ENCODE measurements at places on chromosomes 11 and 22.

GRCh38 chr11:123700772-123701171 lies 40.7 kb downstream of the ZNF202 start:
- no peak for DNase-seq

DNA sequence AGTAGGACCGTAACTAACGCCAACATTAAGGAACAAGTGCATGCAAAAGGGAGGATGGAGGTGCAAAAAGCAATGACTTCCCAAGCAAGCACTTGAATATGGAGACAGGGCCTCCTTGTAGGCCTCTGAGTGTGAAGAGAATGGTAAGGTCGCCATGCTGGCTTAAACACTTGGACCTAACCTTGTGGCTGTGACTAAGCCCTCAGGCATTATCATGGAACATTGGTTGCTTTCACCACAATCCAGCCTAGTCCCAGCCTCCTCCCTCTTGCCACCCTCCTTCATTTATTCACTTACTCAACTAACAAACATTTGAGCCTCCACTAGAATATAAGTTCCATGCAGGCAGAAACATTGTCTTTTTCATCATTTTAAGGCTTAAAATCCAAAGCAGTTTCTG lies 11.9 kb upstream of the SYTL2 start:
- DNase-seq = no peak

GRCh38 chr11:2459016-2459725 lies 14.4 kb downstream of the KCNQ1 start:
- DNase-seq = no peak

DNA sequence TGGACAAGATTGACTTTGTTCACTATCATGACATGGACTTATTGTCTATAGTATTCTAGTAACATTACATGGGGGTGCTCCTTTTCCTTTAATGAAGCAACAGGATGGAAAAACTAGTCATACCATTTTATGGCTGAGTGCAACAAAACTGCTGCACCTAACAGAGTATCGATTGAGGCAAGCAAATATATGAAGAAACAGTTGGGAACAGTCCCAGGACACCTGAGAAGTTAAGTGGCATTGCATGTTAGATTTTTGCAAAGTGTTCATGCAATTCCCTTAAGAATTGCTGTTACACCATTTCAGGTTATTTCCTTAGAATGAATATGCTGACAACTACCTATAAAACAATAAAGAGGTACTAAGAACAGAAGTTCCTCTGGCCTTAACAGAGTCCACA lies 541.5 kb upstream of the ANO3 start:
- DNase-seq = no peak

GRCh38 chr22:17639247-17639741 lies 737 bp downstream of the BCL2L13 start:
- peak; percentile 22 for DNase-seq

GRCh38 chr11:46006418-46007070 lies 84.1 kb downstream of the LARGE2 start:
- peak; percentile 15 for DNase-seq

DNA sequence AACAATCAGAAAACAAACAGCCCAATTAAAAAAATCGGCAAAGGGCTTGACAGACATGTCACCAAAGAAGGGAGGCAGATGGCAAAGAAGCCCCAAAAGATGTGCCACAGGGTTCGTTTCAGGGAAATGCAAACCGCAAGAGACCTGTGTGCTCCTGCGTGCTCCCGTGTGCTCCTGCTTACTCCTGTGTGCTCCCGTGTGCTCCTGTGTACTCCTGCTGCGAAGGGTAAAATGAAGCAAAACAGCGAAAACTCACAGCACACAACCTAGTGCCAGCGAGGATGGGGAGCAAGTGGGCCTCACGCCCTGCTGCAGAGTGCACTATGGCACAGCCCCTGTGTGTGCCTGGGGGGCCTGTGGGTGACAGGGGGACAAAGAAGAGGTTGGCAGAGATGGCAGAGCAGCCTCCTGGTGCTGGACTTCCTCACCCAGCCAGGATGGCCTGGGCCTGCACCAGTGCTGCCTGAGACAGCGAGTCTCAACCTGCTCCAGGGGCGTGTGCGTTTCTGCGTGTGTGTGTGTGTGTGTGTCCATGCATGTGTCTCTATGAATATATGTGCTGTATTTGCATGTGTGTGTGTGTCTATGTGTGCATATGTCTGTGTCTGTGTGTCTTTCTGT lies 14.0 kb downstream of the ASCL2 start:
- no peak for DNase-seq

- DNase-seq = no peak
Measured at GRCh38 chr11:32464078-32464477, 28.7 kb upstream of the WT1 start.

GRCh38 chr11:7635137-7635536 lies 38.2 kb downstream of the CYB5R2 start:
- no peak for DNase-seq

- DNase-seq = no peak
Measured at GRCh38 chr11:102753267-102753666, 27.2 kb downstream of the MMP10 start.

GRCh38 chr11:116500026-116500946 lies 272.5 kb downstream of the BUD13 start:
- no peak for DNase-seq

GRCh38 chr11:35077709-35078469 lies 61.1 kb upstream of the CD44 start:
- DNase-seq = peak; percentile 54

GRCh38 chr11:96579656-96580055 lies 189.8 kb downstream of the JRKL start:
- DNase-seq = no peak

DNA sequence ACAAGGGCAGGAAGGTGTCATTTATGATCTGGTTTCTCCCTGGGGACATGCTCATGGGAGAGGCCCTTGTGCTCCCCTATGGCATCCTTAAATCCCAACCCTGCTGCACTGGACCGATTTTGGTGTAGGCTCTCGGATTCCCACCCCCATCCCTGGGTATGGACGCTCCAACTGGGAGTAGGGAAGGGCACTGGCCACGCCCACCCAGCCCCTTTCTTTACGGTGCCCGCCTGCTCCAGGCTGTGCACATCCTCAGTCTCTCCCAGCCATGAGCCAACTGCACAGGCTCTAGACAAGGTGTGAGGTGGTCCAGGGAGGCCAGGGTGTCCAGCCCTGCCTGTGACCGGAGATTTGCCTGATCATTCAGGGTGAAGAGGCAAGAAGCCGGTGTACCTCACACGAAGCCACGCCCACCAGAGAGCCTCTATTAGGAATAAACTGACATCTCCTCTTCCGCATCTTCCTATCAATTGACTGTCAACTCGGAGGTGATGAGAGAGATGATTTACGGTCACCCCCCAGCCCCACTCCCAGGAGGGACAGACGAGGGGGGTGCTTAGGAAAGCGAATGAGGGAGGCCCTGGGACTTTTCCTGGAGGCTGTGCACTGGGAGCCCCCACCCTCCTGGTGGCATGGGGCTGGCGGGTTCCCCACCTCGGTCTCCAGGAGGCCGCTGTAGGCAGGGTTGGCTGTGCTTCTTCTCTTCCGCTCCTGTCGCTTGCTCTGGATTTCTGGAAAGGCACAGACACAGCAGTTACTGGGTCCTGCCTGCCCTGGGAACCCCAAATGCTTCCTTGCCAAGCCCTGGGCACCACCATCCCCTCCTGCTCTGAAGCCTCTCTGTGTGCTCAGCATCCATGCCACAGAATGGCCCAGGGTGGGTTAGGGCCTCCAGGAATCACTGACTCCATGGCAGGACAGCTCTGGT lies 116.7 kb downstream of the PHF21B start:
- DNase-seq = no peak

DNA sequence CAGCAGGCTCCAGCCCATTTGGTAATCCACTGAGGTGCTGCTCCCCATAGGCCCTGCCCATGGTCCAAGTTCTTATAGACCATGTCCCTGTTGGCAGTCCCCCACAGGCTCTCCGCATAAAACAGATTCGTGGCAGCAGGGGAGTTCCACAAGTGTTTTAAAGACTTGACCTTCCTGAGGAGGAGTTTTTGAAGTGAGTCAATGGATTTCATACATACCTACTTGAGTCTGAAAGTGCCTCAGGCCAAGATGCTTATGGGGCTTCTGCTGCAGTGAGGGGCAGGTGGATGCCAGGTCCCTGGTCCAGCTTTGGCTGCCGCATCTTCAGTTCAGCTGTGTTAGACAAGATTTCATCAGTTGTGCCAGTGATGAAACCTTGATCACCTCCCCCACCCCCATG lies 43.3 kb downstream of the CABIN1 start:
- no peak for DNase-seq

GRCh38 chr11:59201353-59201752 lies 11.4 kb downstream of the MPEG1 start:
- DNase-seq = no peak

DNA sequence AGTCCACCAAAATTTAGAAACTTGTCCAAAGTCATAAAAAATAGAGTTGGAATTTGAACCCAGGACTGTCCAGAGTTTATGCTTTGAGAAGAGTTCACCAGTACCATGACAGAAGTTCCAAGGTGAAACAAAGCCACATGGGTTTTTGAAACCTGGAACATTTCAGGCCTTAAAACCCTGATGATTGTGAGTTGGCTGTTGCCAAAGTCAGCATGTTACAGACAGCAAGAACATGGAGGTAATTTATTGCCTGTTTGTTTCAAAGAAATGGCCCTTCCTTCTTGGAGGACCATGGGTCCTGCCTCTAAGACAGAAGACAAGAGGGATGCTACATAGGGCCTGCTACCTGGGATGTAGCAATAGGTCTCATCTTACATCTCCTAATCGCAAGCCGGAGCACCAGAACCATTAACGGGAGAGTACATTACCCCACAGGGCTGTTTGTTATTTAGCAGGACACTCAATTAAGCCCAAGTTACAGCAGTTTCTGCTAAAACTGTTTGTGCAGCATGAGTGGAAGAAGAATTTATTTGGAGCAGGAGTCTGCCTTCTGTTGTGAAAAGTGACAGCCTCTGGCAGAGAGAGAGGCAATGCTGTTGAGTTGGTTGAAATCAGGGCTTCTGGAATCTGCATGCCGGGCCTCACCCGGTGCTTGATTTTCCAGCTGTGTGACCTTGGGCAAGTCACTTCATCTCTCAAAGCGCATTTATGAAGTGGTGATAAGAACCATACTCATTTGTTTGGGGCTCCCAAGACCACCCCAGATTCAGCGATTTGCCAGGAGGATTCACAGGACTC lies 136.2 kb downstream of the LDLRAD3 start:
- DNase-seq = no peak

GRCh38 chr22:46573781-46574437 lies 36.5 kb upstream of the CELSR1 start:
- no peak for DNase-seq

GRCh38 chr11:117851106-117851505 lies 25.4 kb downstream of the FXYD6 start:
- DNase-seq = no peak

- no peak for DNase-seq
Measured at GRCh38 chr11:4677948-4678347, 19.7 kb downstream of the OR51E2 start.

GRCh38 chr11:68337399-68337835 lies 25.0 kb downstream of the LRP5 start:
- DNase-seq = peak; percentile 9

DNA sequence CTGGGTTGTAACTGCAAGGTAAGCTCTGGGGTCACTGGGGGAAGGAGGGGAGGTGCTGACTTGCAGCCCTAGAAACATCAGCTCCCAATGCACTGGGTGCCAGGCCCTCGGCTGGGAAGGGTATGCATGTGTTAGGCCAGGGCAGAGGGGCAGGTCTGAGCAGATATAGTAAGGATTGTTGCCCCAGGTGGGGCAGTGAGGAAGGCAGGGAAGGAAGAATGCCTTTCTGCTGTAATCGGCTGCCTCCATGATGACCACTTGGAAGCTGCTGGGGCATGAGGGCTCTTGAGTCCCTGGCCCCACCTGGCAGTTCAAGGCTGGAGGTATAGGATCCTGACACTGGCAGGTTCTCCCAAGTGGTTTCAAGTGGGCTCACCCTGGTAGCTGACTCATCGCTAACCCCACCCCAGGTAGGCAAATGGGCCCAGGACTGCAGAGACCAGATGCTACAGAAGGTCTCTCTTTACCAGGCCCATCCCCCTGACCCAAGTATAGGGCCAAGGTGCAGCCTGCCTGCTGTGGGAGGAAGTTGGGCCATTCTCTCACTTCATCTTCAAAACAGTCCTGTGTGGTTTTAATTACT lies 56.7 kb downstream of the TIMP3 start:
- DNase-seq = no peak

DNA sequence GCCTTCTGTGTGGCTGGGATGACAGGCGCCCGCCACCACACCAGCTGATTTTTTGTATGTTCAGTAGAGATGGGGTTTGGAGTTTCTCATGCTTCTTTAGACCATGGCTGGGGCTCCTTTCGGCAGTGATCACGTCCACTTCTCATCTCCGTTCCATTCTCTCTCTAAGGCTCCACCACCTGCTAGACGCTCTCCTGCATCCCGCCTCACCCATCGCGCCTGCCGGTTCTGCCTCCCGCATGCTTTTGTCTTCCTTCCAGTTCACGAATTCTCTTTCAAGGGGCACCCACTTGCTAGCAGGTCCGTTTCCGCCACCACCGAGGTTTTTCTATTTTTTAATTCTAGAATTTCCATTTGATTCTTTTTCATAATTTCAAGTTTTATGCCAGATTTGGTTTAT lies 22.0 kb upstream of the SYT8 start:
- DNase-seq = no peak

GRCh38 chr11:114226356-114226755 lies 69.8 kb upstream of the NNMT start:
- DNase-seq = no peak

GRCh38 chr11:42526426-42526825 lies 785.4 kb upstream of the API5 start:
- no peak for DNase-seq

- DNase-seq = no peak
Measured at GRCh38 chr11:88377646-88378045, 40.1 kb upstream of the CTSC start.

DNA sequence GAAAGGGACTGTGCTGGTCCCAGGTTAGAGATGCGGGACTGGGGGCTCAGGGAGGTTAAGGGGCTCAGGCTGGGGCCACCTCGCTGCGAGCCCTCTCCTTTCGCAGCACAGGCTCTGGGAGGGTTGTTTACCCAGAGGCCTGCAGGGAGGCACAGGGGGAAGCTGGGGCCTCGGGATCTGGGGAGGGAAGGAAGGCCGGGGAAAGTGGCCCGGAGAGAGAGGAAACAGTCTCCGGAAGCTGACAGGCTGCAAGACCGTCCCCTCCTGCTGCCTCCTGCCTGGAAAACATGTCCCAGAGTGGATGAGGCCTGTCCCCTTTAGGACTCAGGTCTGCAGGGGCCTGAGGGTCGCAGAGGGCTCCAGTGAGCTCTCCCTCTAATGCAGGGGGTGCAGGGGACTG lies 45.4 kb downstream of the MYO7A start:
- DNase-seq = no peak

DNA sequence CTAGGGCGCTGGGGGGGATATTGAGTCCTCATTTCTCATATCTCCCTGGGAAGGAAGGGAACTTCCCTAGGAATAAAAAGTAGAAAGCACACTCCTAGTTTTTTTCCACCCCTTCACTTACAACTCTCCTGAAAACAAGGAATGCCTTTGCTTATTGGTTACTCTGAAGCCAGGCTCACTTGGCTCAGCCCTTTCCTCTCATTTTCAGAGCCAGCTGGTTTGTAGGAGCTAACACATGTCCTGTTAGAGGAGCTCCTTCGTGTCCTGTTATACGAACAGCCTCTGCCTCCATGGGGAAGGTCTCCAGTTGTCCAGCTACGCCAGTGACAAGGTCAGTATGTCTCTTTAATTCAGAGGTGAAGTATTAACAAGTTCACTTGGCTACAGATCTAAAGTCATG lies 17.6 kb downstream of the ALKBH8 start:
- DNase-seq = no peak

GRCh38 chr11:105609832-105610781 lies at the start of gene GRIA4:
Gene GRIA4, plus strand, starts transcription at chr11:105610073. Its CDS starts 925 bp downstream, at chr11:105610998.
- DNase-seq = peak; percentile 7

GRCh38 chr11:7031471-7031871 lies 11.2 kb downstream of the NLRP14 start:
- DNase-seq = no peak

Measured in activated T-cell treated with anti-CD3 and anti-CD28 coated beads, Interleukin-2, amount 50 U/mL, for 72 hours (primary cell).